NCI-H1417 (cell line): ENCODE measurements at places on chromosomes 6 and 20.
A peak's percentile ranks its signal among the peaks of the same experiment; 100 is the strongest.

GRCh38 chr6:26003102-26003694, 40.6 kb downstream of the TRIM38 start:
- DNase-seq: peak; percentile 72

DNA sequence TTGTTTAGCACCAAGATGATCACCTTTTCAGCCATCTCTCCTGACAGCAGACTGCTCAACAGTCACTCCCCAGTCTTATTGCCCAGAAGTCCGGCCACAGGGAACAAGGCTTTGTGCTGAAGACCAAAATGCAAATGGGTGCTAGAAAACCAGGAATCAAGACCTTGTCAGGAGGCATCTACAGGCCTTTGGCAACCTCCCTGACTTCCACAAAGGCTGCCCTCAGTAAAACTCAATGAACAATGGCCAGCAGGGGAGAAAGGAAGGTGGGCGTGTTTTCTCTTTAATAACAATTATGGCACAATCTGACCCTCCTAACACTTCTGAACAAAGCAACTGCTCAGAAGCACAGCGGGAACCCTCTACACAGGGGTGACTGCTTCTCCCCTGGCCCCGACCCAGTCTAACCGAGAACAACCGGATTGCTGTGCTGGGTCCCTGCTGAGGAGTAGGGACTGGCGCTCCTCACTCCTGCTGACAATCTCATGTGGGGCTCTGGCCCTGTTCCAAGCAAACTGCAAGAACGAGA, 41.6 kb downstream of the PLCG1 start:
- no peak for DNase-seq

GRCh38 chr20:58569241-58570125, 54.3 kb upstream of the APCDD1L start:
- DNase-seq: no peak

GRCh38 chr20:63863021-63863797, 1.9 kb upstream of the TPD52L2 start:
- no peak for DNase-seq

- no peak for DNase-seq
Measured at GRCh38 chr6:41371461-41371991, 36.1 kb downstream of the NCR2 start.

GRCh38 chr6:34938268-34938667, 49.2 kb downstream of the ANKS1A start:
- no peak for DNase-seq

- no peak for DNase-seq
Measured at GRCh38 chr6:5201271-5201670, 59.5 kb downstream of the LYRM4 start.

- peak; percentile 88 for DNase-seq
Measured at GRCh38 chr6:33621711-33622388, 728 bp downstream of the ITPR3 start.

DNA sequence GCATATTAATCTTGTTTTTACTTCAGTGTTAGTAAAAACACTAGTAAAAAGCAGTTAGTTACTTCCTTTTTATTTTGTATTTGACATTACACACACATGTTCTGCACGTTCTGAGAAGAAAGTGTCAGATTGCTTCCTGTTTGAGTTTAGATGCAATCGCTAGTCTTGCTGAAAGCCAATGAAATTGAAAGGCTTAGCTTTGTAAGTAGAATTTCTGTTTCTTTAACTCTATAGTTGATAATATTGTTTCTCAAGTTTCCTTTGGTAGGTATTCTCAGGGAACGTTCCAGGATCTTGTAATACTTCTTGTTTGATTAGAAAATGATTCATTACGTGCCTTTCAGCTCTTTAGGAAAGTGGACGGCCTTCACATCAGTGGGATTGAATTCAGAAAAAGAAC, 55.0 kb downstream of the CDKAL1 start:
- DNase-seq: no peak

- DNase-seq: peak; percentile 56
Measured at GRCh38 chr20:36439040-36439730, 102.1 kb upstream of the MYL9 start.

DNA sequence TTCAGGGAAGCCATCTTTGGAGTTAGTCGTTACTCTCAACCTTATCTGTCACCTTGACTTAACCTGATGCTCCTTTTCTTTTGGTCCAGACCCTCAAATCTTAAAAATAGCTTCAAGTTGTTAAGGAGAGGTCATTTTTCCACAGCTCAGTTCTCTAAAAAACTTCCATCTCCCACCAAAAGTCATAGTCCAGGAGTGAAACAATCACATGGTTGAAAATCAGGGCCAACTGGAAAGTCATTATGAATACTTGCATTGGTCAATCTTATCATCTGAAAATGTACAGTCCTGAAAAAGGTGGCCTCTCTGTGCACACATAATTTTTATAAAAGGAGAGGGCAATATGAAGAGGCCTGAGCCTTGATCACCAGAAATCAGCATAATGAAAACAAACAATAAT, 195.7 kb downstream of the BCAS1 start:
- no peak for DNase-seq

GRCh38 chr6:134287859-134288537, 29.9 kb downstream of the SGK1 start:
- no peak for DNase-seq

DNA sequence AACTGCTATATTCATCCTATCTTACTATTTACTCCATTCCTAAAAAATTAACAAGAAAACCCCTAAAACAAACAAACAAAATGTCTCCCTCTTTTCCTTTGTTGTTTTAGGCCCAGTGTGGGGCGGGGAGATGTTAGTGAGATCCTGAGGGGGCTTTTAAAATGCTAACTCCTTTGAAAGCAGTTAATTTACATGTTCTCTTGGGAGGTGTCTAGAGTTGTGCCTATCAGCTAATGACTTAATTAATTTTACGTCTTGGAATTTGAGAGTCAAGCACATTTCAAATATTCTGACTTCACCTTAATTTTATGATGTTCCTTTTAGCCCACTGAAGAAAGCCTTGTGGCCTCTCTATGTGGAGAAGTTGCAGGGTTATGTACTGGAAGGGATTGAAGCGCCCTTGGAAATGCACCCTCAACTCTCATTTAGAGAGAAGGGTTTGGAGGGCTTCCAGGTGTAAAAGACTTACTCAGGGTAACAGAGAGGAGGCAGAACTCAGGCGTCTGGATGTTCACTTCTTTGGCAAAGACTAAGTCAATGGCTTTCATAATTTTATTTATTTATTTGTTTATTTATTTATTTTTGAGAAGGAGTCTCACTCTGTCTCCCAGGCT, 4.9 kb downstream of the SASH1 start:
- DNase-seq: no peak

DNA sequence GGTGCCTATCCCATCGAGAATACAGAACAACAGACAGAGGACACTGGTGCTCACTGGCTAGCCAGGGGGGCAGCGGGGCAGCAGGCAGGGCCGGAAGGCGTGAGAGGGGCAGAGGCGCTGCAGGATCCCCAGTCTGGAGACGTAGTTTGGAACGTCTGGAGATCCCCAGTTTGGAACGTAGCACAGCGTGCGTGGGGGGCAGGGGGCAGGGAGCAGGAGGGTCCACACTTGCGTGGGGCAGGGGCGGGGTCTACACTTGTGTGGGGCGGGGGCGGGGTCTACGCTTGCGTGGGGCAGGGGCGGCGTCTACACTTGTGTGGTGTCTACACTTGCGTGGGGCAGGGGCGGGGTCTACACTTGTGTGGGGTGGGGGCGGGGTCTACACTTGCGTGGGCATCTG, 107.2 kb downstream of the DACT2 start:
- no peak for DNase-seq

GRCh38 chr20:48197066-48197465, 411.8 kb upstream of the SULF2 start:
- DNase-seq: no peak

- DNase-seq: no peak
Measured at GRCh38 chr6:128259730-128260685, 260.4 kb downstream of the PTPRK start.

DNA sequence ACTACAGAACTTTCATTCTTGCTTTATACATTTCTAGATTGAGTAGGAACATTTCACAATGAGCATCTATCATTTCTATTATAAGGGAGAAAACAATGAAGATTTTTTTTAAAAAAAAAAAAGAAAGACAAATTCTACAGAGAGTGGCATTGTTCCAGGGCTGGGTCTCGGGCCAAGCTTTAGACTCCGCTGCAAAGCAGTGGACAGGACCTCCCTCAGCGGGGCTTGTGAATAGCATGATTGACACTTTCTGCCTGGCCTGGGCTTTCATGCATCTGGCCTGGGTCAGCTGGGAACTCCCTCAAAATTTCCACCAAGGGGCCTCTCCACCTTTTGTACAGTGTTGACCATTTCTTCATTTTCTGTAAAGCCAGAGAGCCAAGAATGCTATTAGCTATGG, 55.8 kb upstream of the HIVEP2 start:
- no peak for DNase-seq

GRCh38 chr6:150537491-150537890, 62.2 kb upstream of the PLEKHG1 start:
- no peak for DNase-seq

DNA sequence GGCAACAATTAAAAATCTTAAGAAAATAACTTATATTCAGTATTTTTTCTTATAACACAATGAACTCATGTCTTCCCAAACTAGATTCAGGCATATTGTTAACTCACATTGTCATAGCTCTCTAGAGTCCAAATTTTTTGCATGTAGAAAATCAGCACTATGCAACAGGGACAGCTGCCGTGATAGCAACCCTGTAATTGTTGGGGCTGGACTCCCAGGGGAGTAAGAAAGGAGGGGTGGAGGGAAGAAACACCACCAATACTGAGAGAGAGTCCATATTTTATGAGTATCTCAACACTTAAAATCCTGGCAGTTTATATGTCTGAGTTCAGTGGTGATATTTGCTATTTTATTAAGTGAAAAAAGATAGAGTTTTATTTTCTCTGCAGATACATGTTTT, 89.6 kb upstream of the HS3ST5 start:
- no peak for DNase-seq

DNA sequence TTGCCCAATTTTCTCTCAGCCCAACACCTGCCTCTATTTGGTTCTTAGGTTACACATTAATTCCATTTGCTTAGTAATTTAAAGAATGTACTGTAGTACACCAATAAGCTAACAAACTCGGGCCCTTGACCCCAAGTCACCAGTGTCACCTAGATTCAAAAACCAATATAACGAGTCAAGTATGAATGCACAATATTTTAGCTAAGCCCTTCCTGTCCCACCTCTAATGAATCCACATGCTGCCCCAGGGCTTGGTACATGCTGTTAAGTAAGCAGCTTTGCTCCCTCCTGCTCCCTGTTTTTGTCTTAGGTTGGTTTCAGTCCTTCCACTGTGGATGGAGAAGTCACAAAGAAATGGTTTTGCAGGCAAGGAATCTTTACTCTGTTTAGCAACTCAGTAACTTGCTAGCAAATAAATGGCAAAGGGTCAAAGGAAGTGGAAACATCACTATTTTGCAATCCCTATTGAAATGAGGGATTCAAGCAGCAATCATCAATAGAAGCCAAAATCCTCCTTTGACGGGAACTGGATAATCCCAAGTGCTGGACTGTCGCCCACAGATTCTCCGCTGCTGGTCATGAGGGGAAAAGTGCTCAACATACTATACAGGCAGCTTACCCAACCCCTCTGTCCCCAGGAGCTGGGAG, 5.0 kb upstream of the MPC1 start:
- no peak for DNase-seq

- no peak for DNase-seq
Measured at GRCh38 chr6:136251394-136251793, 1.3 kb upstream of the MTFR2 start.

- no peak for DNase-seq
Measured at GRCh38 chr6:19668710-19669109, 168.5 kb upstream of the ID4 start.

- DNase-seq: peak; percentile 25
Measured at GRCh38 chr20:37901654-37902503, 1.0 kb upstream of the VSTM2L start.

DNA sequence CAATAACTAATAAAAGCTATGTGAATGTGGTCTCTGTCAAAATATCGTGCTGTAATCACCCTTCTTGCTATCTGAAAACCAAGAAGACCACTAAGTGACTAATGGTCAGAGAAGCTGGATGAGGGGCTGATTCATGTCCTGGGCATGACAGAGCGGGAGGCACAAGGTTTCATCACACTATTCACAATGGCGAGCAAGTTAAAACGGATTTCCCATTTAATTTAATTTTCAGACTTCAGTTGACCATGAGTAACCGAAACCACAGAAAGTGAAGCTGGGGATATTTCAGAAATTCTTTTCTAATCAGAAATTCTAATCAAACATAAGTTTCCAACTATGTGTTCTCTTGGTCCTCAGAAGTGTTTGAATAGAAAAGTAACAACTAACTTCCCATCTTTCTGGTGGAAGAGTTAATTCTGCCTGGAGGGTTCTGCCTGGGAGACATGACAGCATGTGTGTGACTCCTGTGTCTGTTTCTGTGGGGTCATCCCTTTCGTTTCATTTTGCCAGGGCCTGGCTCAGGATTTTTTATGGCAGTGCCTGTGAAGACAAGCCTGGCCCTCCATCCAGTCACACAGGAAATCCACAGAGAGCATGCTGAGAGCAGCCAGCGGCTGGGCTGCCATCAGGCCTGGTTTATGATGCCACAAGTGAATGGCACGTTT, 98.9 kb downstream of the FAM120B start:
- DNase-seq: no peak

DNA sequence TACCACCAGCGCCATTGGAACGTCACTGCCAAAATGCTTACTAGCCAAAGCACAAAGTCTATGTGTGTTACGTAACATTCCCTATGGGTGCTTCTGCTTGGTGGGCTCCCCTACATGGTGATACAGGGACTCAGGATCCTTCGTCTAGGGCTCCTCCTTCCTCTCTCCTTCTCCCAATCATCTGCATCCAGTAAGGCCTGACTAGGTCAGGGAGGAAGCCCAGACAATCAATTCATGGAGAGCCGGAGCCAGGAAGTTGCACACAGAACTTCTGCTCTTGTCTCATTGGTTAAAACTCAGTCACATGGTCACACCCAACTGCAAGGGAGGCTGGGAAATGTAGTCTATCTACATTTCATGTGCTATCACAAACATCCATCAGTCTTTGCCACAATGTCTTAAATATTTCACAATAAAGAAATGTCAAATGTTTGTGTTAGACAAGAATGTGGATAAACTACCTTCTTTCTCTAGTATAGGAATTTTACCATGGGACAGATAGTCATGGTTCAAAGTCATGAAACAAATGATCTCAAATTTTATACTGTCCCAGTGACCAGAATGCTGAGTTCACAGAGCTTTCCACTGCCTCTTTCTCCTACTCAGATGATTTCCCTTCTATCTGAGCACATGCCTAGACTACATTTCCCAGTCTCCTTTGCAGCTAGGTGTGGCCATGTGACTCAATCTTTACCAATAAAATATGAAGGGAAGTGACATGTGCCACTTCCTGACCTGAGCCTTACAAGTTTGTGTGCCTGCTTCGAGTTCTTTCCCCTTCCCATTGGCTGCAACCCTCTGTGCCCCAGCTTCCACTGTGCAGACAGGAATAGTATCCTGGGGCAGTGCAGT, 9.3 kb upstream of the KCNK15 start:
- DNase-seq: peak; percentile 46

DNA sequence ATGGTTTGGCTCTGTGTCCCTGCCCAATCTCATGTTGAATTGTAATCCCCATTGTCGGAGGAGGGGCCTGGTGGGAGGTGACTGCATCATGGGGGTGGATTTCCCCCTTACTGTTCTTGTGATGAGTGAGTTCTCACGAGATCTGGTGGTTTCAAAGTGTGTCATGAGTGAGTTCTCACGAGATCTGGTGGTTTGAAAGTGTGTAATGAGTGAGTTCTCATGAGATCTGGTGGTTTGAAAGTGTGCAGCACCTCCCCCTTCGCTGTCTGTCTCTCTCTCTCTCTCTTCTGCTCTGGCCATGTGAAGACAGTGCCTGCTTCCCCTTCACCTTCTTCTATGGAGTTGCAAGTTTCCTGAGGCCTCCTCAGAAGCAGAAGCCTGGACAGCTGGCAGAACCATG, 87.6 kb downstream of the MYLK4 start:
- no peak for DNase-seq

GRCh38 chr6:127877231-127877630, 23.6 kb downstream of the THEMIS start:
- DNase-seq: no peak
